Activated T-helper 2 cell treated with anti-CD3 and anti-CD28 coated beads, Interferon-gamma antibody, Interleukin-2, Interleukin-4, amounts not matched to agents 10 μg/mL and 5 μg/mL and 100 μg/mL, durations not matched to agents 14 hours and 24 hours and 36 hours (primary cell): ENCODE measurements at places on chromosomes 6 and 20. TPM values are rescaled to one million over a fixed set of nuclear protein-coding genes. Genes with fewer than 3 reads are reported as not detected.

- H3K36me3 ChIP-seq, result no peaks in the 10 kb centered on the region
- H3K27me3 ChIP-seq, result peaks cover 20% of the 10 kb centered on the region
- no peaks in the 10 kb centered on the region for H3K4me1 ChIP-seq
- H3K4me3 ChIP-seq, result no peak overlapping the region
- DNase-seq, result no peak
- no peak overlapping the region for H3K27ac ChIP-seq
Measured at GRCh38 chr6:53767941-53768340, 26.9 kb upstream of the LRRC1 start.

- DNase-seq, result no peak
- H3K4me3 ChIP-seq, result no peak overlapping the region
- no peaks in the 10 kb centered on the region for H3K27me3 ChIP-seq
- H3K4me1 ChIP-seq, result no peaks in the 10 kb centered on the region
- peaks cover 13% of the 10 kb centered on the region for H3K36me3 ChIP-seq
Measured at GRCh38 chr6:143490775-143491174, 20.7 kb downstream of the FUCA2 start.

DNA sequence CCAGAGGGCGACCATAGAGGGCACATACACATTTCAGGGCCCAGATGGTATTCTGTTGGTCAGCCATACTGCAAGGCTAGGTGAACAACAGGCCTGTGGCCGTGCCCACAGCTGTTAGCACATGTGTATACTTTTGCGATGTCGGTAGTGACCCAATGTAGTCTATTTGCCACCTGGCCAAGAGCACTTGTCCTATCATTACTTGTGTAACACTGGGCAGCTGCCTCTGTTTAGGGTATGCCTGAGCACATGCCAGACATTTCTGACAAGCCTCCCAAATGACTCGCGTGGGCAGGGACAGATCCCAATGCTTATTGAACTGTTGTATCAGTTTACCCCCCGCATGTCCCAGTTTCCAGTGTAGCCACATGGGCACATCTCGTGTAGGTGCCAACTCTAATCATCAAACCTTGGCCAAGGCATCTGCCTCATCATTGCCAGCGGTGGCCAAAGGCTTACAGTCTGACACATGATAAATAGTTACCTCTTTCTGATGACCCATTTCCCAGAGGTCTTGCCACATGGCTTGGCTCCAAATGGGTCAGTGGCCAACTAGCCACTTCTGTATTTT is 74.4 kb upstream of the FBXL4 start:
- no peak overlapping the region for H3K4me3 ChIP-seq
- DNase-seq, result no peak
- no peak overlapping the region for H3K27ac ChIP-seq
- no peaks in the 10 kb centered on the region for H3K4me1 ChIP-seq

DNA sequence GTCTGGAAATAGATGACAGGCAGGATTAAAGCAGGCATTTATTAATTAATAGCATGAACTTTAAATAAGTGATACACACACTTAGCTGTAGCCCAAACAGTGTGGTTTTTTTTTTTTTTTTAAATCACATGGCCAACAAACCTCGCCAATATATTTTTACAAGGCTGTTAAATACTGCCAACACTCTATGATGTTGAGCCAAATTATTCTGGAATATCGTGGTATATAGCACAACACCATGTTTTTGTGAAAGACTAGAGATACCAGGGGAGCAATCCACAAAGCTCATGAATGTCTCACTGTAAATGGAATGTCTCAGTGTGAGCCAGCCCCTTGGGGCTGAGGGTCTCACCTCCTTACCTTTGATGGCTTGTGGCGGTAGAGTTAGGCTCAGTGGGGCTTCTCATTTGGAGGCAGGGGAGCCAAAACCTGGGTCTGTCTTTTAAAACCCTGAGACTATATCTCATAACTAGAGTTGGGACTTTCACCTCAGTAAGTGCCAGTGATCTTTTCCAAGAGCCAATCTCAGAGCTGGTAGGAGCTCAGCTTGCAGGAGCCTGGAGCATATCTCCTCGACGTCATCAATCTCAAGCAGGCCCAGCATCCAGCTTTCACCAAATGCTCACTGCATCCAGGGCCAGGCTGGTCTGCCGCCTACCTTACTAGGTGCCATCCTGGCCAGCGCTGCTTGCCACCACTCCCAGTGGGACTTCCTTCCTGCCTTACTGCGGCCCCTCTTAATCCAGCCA is 78.5 kb upstream of the FAM184A start:
- H3K27me3 ChIP-seq, result peaks cover 41% of the 10 kb centered on the region
- no peak overlapping the region for H3K4me3 ChIP-seq
- DNase-seq, result no peak
- peaks cover 5% of the 10 kb centered on the region for H3K4me1 ChIP-seq
- H3K27ac ChIP-seq, result no peak overlapping the region

- H3K27ac ChIP-seq, result peak overlapping the region; percentile 57
- no peak overlapping the region for H3K4me3 ChIP-seq
- H3K36me3 ChIP-seq, result peaks cover 68% of the 10 kb centered on the region
- no peak for DNase-seq
- peaks cover 27% of the 10 kb centered on the region for H3K4me1 ChIP-seq
Measured at GRCh38 chr6:119267126-119267905, 82.2 kb downstream of the MAN1A1 start.

PPARD gene
- 27.1 and 29.1 TPM in 2 replicates for total RNA-seq

- no peak overlapping the region for H3K27ac ChIP-seq
- H3K27me3 ChIP-seq, result peaks cover 38% of the 10 kb centered on the region
- no peak for DNase-seq
- H3K4me3 ChIP-seq, result no peak overlapping the region
Measured at GRCh38 chr6:166642646-166643045, 15.6 kb upstream of the RPS6KA2 start.

- H3K27me3 ChIP-seq, result peaks cover 4% of the 10 kb centered on the region
- H3K4me1 ChIP-seq, result peaks cover 16% of the 10 kb centered on the region
- peak; percentile 58 for DNase-seq
- H3K27ac ChIP-seq, result peak overlapping the region; percentile 93
Measured at GRCh38 chr6:107957308-107957908, 600 bp downstream of the SEC63 start.

PTPRT gene
- total RNA-seq, result not detected in 2 replicates

KCNK15 gene
- total RNA-seq, result 0.16 and 0.34 TPM in 2 replicates
